ENCODE measurements at places on chromosomes 6 and 20. TPM values are rescaled to one million over a fixed set of nuclear protein-coding genes. Genes with fewer than 3 reads are reported as not detected.
A peak's percentile ranks its signal among the peaks of the same experiment; 100 is the strongest.

GRCh38 chr6:65182681-65183080 is 524.3 kb downstream of the EYS start:
- DNase-seq: no peak

DNA sequence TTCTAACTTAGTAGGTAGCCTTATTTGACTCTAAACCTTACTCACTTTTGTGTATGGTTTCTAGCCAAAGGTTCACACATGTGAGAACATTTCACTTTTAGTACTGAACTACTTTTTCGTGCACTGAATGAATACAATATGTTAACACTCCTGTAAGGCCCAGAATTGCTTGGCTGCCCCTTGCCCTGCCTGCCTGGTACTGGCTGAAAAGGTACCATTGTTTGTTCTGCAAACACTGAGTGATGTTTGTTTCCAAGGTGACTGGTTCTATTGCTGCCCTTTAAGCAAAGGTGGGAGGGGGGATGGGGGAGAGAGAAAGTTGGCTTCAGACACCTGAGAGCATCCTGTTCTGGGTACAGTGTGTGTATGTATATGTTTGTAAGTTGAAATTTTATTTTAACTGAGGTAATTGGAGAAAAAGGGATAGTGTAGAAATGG is 31.2 kb downstream of the RREB1 start:
- DNase-seq: peak; percentile 81

- no peak for DNase-seq
Observed at GRCh38 chr20:6651016-6651415, 116.5 kb upstream of the BMP2 start.

GRCh38 chr6:101595276-101595675 is 201.8 kb downstream of the GRIK2 start:
- DNase-seq: no peak

- no peak for DNase-seq
Observed at GRCh38 chr6:167799033-167799821, 27.5 kb upstream of the AFDN start.

DNA sequence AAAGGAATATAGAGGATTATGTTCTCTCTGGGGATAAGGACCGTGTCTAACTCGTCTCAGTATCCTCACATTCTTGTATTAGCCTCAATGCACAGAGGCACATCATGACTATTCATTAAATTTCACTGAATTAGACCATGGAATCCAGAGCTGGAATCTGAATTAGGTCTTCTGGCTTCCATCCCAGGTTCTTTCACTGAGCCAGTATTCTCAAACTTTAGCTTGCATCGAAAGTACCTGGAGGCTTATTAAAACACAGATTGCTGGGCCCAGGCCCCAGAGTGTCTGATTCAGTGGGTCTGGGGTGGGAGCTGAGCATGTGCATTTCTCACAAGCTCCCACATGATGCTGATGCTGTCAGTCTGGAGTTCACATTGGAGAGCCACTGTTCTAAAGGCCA is 142.0 kb downstream of the UST start:
- no peak for DNase-seq

GRCh38 chr6:144266091-144266649 is 19.0 kb upstream of the UTRN start:
- peak; percentile 78 for DNase-seq

GRCh38 chr6:115594891-115595290 is 465.8 kb downstream of the FRK start:
- DNase-seq: no peak

GRCh38 chr6:2476376-2476775 is 231.0 kb upstream of the GMDS start:
- DNase-seq: no peak

DNA sequence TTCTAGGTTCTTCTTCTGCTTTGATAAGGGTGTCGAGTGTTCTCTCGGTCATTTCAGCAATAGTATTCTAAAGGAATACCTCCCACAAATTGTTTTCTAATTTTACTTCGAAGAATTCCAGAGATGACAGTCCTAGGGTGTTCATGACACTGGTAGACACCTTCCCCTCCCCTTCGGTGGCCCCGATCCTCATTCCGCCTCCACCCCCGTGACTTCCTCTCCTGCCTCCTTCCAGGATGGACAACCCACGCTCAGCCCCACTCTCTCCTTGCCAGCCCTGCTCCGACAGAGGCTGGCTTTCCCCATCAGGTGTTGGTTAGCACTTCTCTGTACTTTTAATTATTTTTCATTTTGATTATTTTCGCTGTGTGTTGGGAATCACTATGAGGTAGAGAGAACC is 254.8 kb upstream of the QKI start:
- no peak for DNase-seq

GRCh38 chr6:10451828-10452509 is 37.1 kb upstream of the TFAP2A start:
- no peak for DNase-seq

GRCh38 chr6:35589201-35589739 is 76.6 kb upstream of the TULP1 start:
- DNase-seq: no peak

DNA sequence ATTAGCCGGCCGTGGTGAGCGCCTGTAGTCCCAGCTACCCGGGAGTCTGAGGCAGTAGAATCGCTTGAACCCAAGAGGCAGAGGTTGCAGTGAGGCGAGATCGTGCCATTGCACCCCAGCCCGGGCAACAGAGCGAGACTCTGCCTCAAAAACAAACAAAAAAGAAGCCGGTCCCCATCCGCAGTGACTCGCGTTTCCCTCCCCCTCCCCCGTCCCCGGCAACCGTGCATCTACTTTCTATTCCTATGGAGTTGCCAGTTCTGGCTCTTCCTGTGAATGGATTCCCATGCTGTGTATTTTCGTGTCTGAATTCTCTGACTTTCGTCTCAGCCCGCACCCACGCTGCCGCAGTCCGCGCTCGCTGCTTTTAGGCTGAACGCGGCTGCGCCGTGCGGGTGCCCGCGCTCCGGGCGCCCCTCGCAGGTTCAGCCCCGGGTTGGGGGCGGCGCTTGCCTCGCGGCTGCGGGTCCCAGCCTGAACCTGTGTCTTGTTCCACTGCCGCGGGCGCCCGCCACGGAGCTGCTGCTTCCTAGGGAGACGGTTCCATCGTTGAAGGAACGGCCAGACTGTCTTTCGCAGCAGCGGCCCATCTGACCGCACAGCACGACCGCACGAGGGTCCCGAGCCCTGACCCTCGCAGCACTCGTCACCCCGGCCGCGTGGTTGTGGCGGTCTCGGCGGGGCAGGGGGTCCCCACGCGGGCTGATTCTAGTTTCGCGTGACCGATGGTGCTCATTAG is 1.1 kb upstream of the MRGBP start:
- peak; percentile 77 for DNase-seq

GRCh38 chr6:72418495-72418894 is 203.4 kb upstream of the KCNQ5 start:
- DNase-seq: no peak

DNA sequence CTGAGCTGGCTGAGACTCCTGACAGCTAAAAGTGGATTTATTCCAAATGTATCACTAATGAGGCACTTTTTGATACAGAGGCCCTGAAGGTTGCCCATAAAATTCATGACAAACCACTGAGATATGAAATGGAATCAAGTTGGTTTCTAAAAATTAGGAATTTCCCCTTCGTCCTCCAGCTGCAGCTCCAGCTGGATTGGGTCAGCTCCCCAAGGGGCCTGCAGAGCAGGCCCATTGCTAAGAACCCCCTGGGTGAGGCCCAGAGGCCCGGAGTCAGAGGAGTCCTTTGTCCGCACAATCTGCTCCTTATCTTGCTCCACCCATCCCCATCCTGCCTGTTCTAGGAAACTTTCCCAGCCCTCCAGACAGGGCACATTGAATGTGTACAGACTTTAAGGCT is 163.5 kb upstream of the TOP1 start:
- DNase-seq: no peak

DNA sequence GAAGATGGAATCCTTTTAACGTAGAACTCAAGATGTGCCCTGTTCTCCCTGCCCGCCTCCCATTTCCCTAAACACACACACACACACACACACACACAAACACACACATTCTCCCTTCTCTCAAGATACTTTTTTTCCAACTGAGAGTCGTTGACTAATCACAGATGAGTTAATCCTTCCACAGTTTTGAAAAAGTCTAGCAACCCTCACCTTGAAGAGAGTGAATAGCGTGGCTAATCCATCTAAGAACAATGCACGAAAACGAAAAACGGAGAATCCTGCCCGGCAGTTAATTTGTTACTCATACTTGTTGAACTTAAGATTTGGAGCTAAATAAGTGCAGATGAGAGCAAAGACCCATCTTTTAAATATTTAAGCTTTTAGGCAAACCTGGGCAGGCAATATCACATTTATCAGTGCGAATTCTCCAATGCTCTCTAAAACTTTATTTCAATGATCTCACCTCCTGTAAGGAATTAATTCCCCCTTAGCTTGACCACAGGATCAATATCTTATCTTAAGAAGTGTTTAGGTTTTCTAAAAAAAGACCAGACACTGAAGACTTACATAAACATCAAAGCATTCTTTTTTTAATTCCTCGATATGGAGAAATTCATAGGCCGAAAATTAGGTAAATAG is 1.1 kb downstream of the AGPAT4 start:
- DNase-seq: no peak

GRCh38 chr6:161498359-161498758 is 224.5 kb upstream of the AGPAT4 start:
- DNase-seq: peak; percentile 24

- no peak for DNase-seq
Observed at GRCh38 chr6:84361372-84362192, 134.1 kb upstream of the CEP162 start.

DNA sequence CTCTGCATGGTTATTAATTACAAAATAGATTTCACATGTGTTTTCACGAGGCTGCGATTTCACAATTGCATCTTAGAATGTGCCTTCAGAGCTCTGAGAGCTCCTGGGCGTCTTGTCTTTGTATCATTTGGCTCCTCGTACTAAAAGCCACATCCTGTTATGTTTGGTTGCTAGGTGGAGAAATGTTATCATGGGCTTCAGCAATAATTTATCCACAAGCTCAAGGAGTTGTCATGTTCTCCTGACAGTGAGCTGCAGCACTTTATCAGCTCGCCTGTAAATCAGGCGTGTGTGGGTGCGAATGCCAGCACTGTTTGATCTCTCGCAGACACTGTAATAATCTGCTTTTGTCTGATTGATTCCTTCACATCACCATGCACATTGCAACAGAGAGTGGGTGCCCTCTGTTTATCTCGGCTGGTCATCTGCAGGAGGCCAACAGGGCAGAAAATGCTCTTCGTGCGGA is 218.6 kb upstream of the ZFP64 start:
- no peak for DNase-seq

DNA sequence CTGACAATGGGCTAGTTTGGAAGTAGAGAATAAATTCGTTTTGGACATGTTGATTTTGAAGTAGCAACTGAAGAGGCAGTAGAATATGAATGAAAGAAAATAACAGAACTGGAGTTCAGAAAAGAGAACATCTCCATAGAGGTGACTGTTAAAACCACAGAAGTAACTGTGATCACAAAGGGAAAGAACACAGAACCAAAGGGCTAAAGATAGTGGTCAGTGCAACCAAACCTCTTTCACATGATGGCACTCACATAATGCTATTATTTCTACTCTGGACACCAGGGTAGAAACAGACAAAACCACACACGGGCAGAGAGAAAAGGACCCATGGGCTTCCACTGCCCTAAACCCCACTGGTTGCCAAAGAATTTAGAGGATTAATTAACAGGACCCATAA is 58.5 kb downstream of the CDK19 start:
- no peak for DNase-seq

- no peak for DNase-seq
Observed at GRCh38 chr20:59331721-59332329, 31.4 kb downstream of the EDN3 start.

DNA sequence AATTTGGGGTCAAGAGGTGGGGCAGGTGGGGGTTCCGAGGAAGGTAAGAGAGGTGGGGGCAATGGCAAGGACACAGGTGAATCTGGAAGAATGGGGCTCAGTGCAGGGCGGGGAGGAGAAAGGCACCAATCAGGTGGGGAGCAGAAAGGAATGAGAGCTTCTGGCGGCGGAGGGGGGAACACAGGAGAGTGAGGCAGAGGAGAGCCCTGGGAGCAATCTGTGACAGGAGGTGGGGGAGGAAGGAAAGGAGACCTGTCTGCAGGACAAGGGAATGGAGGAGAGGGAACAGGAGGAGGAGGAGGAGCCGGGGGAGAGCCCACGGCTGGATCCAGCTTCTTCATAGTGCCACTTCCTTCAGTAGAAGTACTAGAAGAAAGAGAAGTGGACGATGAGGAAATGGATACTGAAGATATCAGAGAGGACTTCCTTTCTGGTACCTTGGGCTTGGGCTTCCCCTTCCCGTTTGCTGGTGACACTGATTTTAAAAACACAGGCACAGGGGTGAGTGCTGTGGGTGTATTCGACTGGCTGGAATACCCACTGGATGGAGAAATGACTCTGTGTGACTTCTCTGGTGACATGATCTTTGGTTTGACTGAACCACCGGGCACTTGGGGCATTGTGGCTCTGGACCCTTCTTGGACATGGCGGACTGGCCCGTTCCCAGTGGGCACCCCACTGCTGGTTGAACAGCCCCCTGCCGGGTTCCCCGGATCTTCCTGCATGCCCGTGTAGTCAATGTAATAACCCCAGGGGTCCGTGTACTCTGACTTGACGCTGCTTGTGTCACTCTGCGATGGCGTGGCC is 27.4 kb downstream of the HEBP2 start:
- DNase-seq: no peak

GRCh38 chr6:14747881-14748520 is 497.9 kb upstream of the JARID2 start:
- DNase-seq: no peak

DNA sequence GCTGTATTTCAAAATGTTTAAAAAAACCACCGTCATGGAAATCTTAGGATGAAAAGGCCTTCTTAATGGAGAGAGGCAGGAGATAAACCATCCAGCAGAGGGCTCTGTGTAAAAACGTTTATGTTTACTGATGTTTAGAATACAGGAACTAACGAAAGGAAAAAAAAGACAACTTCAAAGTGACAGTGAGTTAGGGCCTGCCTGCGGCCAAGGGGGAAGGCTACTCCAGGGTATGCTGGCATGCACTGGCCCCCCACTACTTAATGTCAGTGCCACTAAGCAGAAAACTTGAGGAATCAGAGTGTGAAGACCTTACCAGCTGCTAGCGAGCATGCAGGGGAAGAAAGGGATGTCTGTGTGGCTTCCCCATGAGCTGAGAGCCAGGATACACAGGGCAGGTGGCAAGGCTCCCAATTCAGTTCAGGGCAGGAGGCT is 47.7 kb downstream of the AKAP7 start:
- DNase-seq: no peak

The SAMD5 gene
- 1.9 TPM for total RNA-seq

The PI3 gene
- total RNA-seq: 1.9 TPM

The TREML2 gene
- not detected for total RNA-seq

The ANKRD6 gene
- 6.3 TPM for total RNA-seq

The ARMH2 gene
- not detected for total RNA-seq

The MUCL3 gene
- not detected for total RNA-seq

The GPX5 gene
- not detected for total RNA-seq

The CLVS2 gene
- total RNA-seq: not detected

The TGM3 gene
- not detected for total RNA-seq

The SIRPD gene
- not detected for total RNA-seq
